NCI-H774 (cell line): ENCODE measurements at places on chromosomes 12 and 14.

- no peak for DNase-seq
Measured at GRCh38 chr12:99017971-99018370, 372.9 kb downstream of the APAF1 start.

GRCh38 chr12:20409607-20410377 is 41.5 kb downstream of the PDE3A start:
- DNase-seq: no peak

DNA sequence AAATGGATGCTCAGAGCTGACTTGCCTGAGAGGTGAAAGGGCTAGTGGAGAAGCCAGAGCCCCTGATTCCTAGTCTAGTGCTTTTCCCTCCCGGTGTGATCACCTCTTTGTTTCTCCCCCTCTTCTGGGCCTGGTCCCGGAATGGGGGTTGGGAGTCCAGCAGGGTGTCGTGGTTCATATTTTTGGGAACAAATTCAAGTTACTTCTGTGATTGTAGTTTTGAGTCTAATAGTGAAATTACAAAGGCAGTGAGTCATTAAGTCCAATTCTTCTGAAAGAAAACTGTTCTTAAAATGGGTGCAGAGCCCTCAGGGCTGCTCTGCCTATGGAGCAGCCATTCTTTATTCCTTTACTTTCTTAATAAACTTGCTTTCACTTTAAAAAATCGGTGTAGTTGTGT is 7.6 kb downstream of the SUSD6 start:
- no peak for DNase-seq

GRCh38 chr12:88057994-88058718 is 29.0 kb upstream of the C12orf50 start:
- DNase-seq: no peak

DNA sequence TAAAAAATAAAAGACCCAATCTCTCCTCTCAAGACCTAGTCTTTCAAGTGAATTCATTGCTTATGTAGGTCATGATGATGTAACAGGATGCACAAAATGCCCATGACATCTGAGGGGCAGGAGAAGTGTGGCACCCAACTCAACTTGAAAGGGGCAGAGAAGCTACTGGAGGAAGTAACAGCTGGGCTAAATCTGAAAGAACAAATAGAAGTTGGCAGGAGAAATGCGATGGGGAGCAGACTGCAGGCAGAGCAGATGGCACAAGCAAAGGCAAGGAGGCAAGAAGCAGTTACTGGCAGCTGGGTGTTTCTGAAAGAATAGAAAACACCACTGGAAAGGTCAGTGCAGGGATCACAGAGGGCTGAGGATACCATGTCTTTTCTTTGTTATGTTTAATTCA is 14.6 kb downstream of the SLC38A4 start:
- DNase-seq: no peak

GRCh38 chr12:30975581-30975980 is 49.0 kb downstream of the TSPAN11 start:
- DNase-seq: no peak

GRCh38 chr14:34423445-34423844 is 38.6 kb downstream of the SPTSSA start:
- no peak for DNase-seq

DNA sequence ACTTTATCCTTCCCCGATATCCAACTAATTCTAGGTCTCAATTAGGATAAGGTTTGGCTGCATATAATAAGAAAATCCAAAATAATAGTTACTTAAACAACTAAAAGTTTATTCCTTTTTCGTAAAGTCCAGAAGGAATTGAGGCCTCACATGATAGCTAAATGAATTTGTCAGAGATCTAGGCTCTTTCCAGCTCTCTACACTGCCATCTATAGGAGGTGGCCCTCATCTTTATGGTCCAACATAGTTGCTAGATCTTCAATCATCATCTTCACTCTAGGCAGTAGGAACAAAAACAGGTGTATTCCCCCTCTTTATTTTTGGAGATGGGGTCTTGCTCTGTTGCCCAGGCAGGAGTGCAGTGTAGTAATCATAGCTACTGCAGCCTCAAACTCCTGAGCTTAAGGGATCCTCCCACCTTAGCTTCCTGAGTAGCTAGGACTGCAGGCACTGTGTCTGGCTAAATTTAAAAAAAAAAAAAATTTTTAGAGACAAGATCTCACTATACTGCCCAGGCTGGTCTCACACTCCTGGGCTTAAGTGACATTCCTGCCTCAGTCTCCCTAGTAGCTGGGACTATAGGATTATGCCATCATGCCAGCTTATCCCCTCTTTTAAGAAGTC is 46.5 kb upstream of the SAV1 start:
- DNase-seq: no peak

DNA sequence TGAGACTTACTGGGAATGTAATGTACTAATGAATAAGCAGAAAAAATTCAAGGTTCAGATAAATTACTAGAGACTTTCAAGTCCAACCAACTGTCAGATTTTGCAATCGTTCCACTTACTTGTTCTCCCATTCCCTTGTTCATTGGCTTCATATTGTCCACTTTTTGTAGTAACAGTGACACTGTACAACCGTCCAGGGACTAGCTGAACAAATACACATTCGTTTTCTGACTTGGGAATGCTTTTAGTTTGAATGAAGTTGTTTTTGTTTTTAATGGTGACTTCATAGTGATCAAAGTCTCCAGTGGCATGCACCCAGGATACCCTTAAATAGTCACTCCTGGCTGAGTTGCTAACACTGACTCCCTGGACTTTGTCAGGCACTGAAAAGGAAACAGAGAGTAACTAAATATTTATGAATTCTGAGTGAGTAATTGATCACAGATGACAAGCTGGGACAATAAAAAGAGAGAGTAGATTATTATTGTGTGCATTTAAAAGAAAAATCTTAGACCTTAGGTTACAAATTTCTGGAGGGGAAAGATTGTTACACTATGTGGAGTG is 65.4 kb downstream of the PTPRB start:
- DNase-seq: no peak

- peak; percentile 36 for DNase-seq
Measured at GRCh38 chr12:81274637-81275529, 197.0 kb downstream of the ACSS3 start.
